Hepatocyte (in vitro differentiated cells): ENCODE measurements at places on chromosomes 2 and 18. TPM values are rescaled to one million over a fixed set of nuclear protein-coding genes. Genes with fewer than 3 reads are reported as not detected.

Gene TIA1
- total RNA-seq = 137 and 160 TPM in 2 replicates

DNA sequence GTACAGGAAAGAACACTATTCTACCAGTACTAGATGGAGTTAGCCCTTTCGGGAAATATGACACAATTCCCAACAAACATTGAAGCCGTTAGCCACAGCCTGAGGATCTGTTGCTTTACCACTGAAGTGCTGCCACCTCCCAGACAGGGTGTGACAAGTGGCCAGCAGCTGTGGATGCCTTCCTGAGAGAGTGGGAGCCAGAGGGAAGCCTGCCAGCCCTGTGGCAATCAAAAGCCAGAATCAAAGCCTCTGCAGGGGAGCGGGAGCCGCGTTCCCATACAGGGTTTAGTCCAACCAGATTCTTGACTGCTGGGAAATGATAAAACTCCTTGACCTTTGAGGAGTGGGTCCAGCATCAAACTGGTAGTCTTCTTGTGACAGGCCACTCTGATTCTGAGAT is 38.0 kb downstream of the SLC4A1AP start:
- no peak for DNase-seq
- peaks cover 20% of the 10 kb centered on the region for H3K4me1 ChIP-seq
- H3K27ac ChIP-seq = peak overlapping the region; percentile 25

- no peaks in the 10 kb centered on the region for H3K36me3 ChIP-seq
- H3K4me3 ChIP-seq = no peak overlapping the region
- H3K4me1 ChIP-seq = peaks cover 9% of the 10 kb centered on the region
- DNase-seq = no peak
Measured at GRCh38 chr2:109374548-109375130, 239.1 kb downstream of the SEPTIN10 start.

DNA sequence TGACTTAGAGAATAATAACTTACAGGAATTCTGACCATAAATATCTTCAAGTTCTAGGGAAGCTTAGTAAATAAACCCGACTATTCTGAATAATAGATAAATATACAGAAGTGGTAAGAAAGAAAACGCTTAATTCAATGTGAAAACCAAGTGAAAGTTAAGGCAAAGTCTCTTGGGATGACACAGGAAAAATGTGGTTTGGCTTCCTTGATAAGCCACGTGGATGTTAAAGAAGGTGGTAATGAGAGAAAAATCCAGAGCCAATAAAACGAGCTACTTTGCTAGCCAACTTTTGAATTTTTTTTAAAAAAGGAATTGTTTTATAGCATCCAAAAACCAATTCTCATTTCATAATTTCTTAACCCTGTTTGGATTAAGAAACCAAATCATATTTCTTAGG is 166.2 kb upstream of the VRK2 start:
- peaks cover 17% of the 10 kb centered on the region for H3K4me1 ChIP-seq
- H3K27ac ChIP-seq = no peak overlapping the region
- DNase-seq = no peak
- H3K27me3 ChIP-seq = no peaks in the 10 kb centered on the region
- no peaks in the 10 kb centered on the region for H3K36me3 ChIP-seq
- H3K4me3 ChIP-seq = no peak overlapping the region

Gene COLEC11
- 22.6 TPM in 2 replicates for total RNA-seq

Gene IER3IP1
- 30.9 and 32.6 TPM in 2 replicates for total RNA-seq

DNA sequence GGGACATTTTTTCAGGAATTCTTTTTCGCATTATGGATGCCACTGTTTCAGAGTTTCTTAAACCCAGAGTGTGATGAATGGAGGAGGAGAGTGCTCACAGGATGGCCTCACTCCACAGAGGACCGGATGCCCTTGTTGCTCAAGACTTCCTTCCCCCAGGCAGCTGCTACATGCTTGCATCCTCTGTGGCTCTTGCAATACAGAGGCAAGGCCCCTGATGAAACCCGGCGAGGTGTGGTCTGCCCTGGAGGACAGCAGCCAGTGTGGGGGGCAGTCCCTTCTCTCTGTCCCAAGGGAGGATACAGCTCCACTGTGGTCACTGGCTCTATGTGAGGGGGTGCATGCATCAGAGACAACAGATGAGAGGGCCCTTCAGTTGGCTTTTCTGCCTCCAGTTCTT is 109.6 kb downstream of the SH3RF3 start:
- no peaks in the 10 kb centered on the region for H3K36me3 ChIP-seq
- no peak for DNase-seq
- no peaks in the 10 kb centered on the region for H3K27me3 ChIP-seq
- no peaks in the 10 kb centered on the region for H3K4me1 ChIP-seq
- no peak overlapping the region for H3K27ac ChIP-seq
- H3K4me3 ChIP-seq = no peak overlapping the region

DNA sequence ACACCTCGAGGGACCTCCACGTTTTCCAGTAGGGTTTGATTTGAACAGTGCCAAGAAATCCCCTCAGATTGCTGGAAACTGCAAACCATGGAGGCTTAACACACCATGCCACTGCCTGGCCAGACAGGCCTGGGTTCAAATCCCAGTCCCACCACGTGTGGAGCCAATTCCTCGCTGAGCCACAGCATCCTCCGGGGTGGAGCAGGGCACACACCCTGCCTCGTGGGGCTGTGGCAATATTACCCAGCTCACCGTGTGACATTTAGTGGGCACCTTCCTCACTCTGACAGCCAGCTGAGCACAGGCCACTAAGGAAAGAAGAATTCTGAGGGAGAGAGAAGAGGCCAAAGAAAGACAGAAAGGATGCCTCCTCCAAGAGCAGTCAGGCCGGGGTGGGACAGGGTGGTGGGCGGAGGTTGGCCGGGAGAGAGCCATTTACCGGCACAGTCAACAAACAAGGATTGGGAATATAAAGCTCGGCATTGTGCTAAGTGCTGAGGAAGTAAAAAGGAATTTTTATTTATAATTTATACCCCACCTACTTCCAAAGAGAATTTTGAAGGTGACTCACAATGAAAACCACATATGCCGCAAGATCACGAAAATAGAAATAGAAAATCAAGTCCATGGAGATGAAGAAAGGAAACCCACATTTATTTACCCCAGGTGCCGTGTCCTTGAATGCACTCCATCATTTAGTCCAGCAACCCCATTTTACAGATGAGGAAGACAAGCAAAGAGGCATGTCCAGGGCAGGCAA is 111.5 kb downstream of the MCFD2 start:
- no peaks in the 10 kb centered on the region for H3K36me3 ChIP-seq
- DNase-seq = no peak
- no peaks in the 10 kb centered on the region for H3K27me3 ChIP-seq
- no peak overlapping the region for H3K27ac ChIP-seq

GRCh38 chr18:47594621-47595086 is 335.8 kb downstream of the SMAD2 start:
- H3K27me3 ChIP-seq = peaks cover 11% of the 10 kb centered on the region
- H3K36me3 ChIP-seq = no peaks in the 10 kb centered on the region
- DNase-seq = no peak
- H3K4me3 ChIP-seq = no peak overlapping the region
- no peak overlapping the region for H3K27ac ChIP-seq

Gene DQX1
- 1.2 and 4.0 TPM in 2 replicates for total RNA-seq

Gene AOX1
- total RNA-seq = 7.4 and 7.7 TPM in 2 replicates

GRCh38 chr2:38491436-38491835 is 111.3 kb downstream of the HNRNPLL start:
- no peak for DNase-seq
- no peaks in the 10 kb centered on the region for H3K36me3 ChIP-seq
- H3K27ac ChIP-seq = no peak overlapping the region
- H3K4me3 ChIP-seq = no peak overlapping the region
- H3K4me1 ChIP-seq = no peaks in the 10 kb centered on the region
- no peaks in the 10 kb centered on the region for H3K27me3 ChIP-seq

DNA sequence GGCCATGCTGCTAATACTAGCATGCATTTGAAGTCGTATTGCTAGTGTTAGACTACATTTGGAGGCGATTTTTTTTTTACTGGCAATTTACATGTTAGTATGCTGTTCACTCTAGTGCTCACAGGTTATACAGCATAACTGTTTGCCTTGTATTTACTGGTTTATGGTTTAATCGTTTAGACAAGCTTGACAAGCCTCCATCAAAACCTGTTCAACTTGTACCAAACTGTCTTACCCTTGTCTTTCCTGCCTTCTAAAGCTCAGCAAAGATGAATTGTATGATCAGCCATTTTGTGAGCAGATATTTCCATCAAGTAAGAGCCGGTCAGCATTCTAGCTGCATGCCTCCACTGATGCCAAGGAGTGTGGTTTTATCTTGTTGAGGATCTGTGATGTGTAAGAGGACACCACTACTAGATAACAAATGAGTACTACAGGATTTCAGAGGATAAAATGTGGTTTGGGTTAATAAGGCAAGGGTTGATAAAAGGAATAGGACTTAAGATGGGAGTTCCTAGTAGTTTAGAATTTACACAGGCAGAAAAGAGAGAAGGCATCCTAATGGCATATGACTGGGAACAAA is 68.4 kb upstream of the ITM2C start:
- no peak overlapping the region for H3K4me3 ChIP-seq
- peak overlapping the region; percentile 90 for H3K27ac ChIP-seq
- no peaks in the 10 kb centered on the region for H3K27me3 ChIP-seq

DNA sequence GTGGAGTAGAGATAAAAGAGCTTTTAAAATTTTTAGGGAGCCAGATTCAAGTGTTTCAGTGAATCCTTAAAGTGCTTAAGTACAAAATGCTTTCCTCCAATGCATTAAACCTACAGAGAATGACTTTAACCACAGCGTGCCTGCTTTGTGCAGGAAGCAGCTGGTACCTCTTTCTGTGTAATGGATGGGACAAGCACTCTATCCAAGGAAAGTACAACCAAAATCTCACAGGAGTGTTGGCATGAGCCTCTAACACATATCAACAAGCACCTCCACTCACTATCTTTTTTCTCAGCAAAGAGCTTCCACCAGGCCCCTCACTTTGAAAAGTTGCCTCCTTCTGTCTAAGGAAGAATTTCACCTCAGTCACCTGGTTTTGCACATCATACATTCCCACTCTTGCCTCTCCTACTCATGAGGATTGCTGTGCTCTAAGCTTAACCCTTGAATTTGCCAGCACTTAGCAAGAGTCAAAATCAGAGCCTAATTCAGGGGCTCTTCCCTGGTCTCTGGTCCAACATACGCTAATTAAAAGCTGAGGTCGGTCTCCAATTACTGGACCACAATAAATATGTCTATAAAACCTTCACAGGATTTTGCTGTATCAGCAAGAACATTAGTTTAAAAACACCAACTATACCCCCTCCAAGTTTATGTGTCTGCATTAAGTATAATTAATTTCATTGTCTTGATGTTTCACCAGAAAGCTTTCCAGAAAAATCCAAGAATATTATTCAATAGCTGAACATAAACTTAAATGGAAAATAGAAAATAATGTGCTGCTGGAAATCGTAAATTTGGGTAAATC is 68.9 kb downstream of the ZNF521 start:
- no peak for DNase-seq
- H3K27ac ChIP-seq = no peak overlapping the region
- H3K36me3 ChIP-seq = no peaks in the 10 kb centered on the region
- H3K27me3 ChIP-seq = no peaks in the 10 kb centered on the region
- no peak overlapping the region for H3K4me3 ChIP-seq

Gene MATN3
- total RNA-seq = 2.3 and 3.5 TPM in 2 replicates

GRCh38 chr2:238851761-238852160 is 3.9 kb downstream of the TWIST2 start:
- DNase-seq = no peak
- no peak overlapping the region for H3K4me3 ChIP-seq
- peak overlapping the region; percentile 25 for H3K27ac ChIP-seq
- H3K4me1 ChIP-seq = peaks cover 10% of the 10 kb centered on the region
- no peaks in the 10 kb centered on the region for H3K36me3 ChIP-seq
- H3K27me3 ChIP-seq = peaks cover 49% of the 10 kb centered on the region

GRCh38 chr2:186424265-186424664 is 61.8 kb upstream of the ZC3H15 start:
- H3K27ac ChIP-seq = no peak overlapping the region
- H3K36me3 ChIP-seq = no peaks in the 10 kb centered on the region

GRCh38 chr2:156489195-156489594 is 53.0 kb downstream of the GPD2 start:
- no peak overlapping the region for H3K27ac ChIP-seq
- no peak for DNase-seq
- no peak overlapping the region for H3K4me3 ChIP-seq
- H3K36me3 ChIP-seq = no peaks in the 10 kb centered on the region
- H3K4me1 ChIP-seq = no peaks in the 10 kb centered on the region

DNA sequence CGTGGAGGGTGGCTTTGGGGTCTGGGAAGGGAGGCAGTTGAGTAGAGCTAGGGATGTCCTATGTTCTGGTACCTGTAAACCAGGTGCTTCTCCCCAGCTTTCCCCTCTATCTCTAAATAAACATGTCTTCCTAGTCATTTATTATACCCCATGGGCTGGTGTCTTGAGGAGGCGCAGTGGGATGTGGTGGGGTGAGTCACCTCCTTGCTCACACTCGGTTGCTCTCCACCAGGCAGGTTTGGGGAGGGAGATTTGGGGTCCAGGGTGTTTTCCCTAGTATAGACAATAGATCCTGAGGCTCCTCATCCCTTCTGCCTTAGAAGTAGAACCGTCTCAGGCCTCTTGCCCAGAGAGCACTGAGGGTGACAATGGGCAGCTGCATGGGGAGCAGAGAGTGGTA is 5.1 kb downstream of the PSD4 start:
- no peaks in the 10 kb centered on the region for H3K27me3 ChIP-seq
- H3K4me3 ChIP-seq = no peak overlapping the region
- DNase-seq = no peak
- peaks cover 15% of the 10 kb centered on the region for H3K4me1 ChIP-seq
- H3K36me3 ChIP-seq = no peaks in the 10 kb centered on the region
- no peak overlapping the region for H3K27ac ChIP-seq

- peaks cover 6% of the 10 kb centered on the region for H3K4me1 ChIP-seq
- DNase-seq = no peak
- no peak overlapping the region for H3K4me3 ChIP-seq
Measured at GRCh38 chr2:165373278-165374010, 96.1 kb upstream of the CSRNP3 start.

- peak overlapping the region; percentile 55 for H3K27ac ChIP-seq
- no peak overlapping the region for H3K4me3 ChIP-seq
- peaks cover 27% of the 10 kb centered on the region for H3K4me1 ChIP-seq
- H3K36me3 ChIP-seq = no peaks in the 10 kb centered on the region
Measured at GRCh38 chr18:23719634-23720201, 30.5 kb downstream of the LAMA3 start.

DNA sequence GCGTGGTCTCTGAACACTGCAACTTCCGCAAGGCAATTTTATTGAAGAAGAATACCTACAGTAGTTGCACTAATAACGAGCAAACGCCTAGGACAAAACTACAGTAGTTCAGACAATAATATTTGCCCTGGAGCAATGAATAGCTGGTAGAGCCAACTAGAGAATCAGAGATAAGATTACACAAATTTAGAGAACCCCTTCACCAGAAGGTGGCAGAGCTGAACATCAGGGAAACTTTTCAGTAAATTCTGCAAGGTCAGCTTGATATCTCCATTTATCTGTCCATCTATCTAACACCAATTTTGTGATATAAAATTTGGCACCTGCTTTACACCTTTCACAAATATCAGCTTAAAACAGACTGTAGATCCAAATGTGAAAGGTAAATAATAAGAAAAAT is 43.8 kb downstream of the CDH19 start:
- no peaks in the 10 kb centered on the region for H3K4me1 ChIP-seq
- no peaks in the 10 kb centered on the region for H3K36me3 ChIP-seq
- H3K27me3 ChIP-seq = no peaks in the 10 kb centered on the region
- no peak overlapping the region for H3K27ac ChIP-seq
- peak; percentile 25 for DNase-seq

DNA sequence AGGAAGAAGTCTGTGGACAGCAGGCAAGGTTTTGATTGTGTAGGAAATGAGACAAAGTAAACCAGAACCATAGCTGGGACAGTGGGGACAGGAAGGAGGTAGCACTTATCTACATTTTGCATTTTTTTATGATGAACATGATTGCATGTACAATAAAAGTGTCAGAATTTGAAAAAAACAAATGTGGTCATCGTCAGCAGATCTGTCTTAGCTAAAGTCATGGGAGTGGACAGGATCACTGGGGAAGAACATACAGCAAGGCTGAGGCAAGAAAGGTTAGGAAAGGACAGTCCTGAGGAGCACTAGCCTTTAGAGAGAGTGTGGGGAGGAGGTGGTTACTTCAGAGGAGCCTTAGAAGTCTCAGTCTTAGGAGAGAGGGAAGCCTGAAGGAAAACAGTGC is 35.1 kb upstream of the SLC14A2 start:
- no peak overlapping the region for H3K27ac ChIP-seq
